Spleen (tissue), 13 donors: ENCODE measurements at places on chromosomes 11 and 22.

DNA sequence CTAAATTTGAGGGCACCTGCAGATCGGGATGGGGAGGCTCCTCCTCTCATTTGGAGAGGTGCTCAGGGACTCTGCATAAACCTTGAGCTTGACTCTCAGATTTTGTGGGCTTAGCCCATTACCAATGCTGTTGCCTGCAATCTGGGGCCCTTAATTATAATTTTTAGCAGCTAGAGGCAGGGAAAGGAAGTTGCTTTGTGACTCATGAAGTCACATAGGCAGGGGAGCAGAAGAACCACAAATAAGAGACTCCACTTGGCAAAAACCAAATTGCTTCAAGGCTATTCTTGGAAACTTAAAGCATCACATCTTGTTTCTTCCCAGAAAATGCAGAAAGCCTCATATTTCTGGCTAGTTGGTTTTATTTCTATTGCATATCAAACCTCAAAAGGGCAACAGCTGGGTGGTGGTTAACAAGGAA is 46.9 kb downstream of the MICAL2 start:
- DNase-seq = no peak

DNA sequence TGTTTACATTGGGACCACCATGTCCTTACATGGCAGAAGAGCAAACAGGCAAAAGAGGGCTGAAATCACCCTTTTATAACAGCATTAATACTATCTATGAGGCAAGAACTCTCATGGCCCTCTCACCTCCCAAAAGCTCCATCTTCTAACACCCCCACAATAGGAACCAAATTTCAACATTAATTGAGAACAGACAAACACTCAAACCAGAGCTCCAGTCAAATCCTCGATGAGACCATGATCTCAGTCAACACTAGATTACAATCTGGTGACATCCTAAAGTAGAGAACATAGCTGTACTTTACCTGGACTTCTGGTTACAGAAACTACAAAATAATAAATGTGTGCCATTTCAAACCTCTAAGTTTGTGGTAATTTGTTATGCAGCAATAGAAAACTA is 25.1 kb downstream of the OR2AG2 start:
- DNase-seq = no peak

DNA sequence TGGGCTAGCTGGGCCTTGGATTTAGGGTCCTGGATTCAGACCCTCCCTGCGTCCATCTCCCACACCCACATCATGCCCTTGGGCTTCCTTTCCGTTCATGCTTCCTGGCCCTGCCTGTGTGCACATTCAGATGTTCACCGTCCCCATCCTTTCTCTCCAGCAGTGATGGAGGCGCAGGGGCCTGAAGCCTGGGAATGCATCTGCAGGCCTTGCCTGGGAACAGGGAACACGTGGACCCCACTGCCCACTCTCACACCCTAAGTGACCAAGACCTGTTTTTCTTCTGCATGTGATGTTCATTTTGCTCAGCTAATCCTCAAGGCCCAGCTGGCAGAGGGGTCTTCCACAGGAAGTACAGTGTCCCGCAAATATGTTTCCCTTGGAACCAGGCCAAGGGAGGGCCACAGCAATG is 91.6 kb upstream of the PARVA start:
- no peak for DNase-seq

DNA sequence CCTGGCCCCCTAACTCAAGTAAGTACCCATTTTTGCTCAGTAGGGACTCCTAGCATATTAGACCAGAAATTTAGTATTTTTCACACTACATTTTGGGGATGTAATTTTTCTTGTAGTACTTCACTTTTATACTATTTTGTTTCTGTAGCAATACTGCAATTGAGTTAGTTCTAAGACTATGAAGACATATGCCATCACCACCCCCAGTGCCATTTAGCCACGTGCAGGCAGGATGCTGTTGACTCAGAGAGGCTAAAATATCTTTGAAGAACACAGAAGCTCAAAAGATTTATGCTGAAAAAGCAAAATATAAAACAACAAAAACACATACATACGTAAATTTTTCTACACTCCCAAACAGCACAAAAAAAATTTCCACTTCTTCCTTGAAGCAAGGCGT is 29.1 kb upstream of the DLAT start:
- no peak for DNase-seq

DNA sequence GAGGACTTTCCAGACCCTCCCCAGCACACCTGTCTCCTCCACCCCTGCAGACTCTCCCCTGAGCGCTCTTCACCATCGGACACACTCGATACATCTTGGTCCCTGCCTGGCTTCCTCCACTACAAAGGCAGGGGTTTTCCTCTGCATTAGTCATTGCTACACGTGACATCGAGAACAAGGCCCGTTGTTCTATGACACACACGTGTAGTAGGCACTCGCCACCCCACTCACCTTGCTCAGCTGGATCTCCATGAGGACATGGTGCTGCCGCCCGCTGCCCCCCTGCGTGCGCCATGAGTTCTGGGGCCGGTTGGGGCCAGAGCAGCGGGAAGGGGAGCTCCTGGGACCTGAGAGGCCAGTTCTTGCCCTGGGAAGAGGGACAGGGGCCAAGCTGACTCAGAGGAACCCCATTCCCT is 16.7 kb downstream of the ATG2A start:
- DNase-seq = no peak

DNA sequence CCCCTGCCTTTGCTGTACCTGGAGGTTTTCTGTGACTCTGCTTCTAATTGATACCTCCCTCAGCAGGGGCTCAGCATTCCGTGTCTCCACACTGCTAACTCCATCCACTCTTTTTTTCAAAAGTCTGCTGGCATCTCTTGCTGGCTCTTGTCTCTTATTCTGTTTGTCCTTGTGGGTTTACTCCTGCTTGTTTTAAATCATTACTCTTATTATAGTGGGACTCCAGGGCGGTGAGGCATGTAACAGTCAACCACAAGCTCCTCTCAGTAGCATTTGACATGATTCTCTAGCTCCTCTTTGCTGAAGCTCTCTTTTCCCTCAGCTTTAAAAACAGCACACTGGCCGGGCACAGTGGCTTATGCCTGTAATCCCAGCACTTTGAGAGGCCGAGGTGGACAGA is 260.2 kb upstream of the NARS2 start:
- no peak for DNase-seq

GRCh38 chr11:7671347-7672215 is 1.7 kb downstream of the CYB5R2 start:
- DNase-seq = no peak

GRCh38 chr11:127248476-127248875 is 247.9 kb upstream of the KIRREL3 start:
- DNase-seq = no peak

GRCh38 chr11:10902301-10903063 is 44.6 kb upstream of the ZBED5 start:
- DNase-seq = no peak

- no peak for DNase-seq
Measured at GRCh38 chr11:59807047-59807610, 3.4 kb downstream of the MRPL16 start.
